ENCODE measurements at places on chromosomes 7 and 10. TPM values are rescaled to one million over a fixed set of nuclear protein-coding genes. Genes with fewer than 3 reads are reported as not detected.

The CALML3 gene
- not detected for total RNA-seq

The LZTS2 gene
- total RNA-seq: 16.0 TPM

The CCDC146 gene
- total RNA-seq: 14.7 TPM

The TRIM50 gene
- total RNA-seq: not detected

The ITPRID1 gene
- total RNA-seq: not detected

GRCh38 chr7:113582471-113582870 is 336.3 kb downstream of the PPP1R3A start:
- no peaks in the 10 kb centered on the region for H3K4me1 ChIP-seq
- no peak for DNase-seq
- no peak overlapping the region for H3K27ac ChIP-seq

- no peak for DNase-seq
- H3K36me3 ChIP-seq: peaks cover 2% of the 10 kb centered on the region
- H3K4me3 ChIP-seq: no peak overlapping the region
- peaks cover 2% of the 10 kb centered on the region for H3K4me1 ChIP-seq
Measured at GRCh38 chr10:49081547-49082275, 33.6 kb downstream of the VSTM4 start.

DNA sequence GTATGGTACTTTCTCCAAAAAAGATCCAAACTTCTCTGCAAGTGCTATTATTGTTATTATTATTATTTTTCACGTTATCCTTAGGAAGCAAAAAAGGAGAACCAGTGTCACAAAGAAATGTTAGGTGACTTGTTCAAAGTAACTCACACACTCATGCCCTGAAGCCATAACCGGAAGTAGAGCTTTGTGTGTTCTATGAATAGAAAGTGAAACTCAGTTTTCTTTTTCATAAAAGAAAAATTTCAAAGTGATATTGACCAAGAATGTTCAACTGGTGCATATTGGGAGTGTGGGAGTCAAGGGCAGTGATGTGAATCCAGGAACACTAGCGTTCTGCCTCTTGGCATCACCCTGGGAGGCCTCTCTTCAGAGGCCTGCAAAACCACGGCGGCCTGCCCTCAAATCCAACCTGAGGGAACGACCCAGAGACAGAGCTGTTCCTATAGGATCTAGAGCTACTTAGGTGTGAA is 106.1 kb downstream of the PRKCQ start:
- peaks cover 37% of the 10 kb centered on the region for H3K4me1 ChIP-seq
- peak overlapping the region; percentile 99 for H3K27ac ChIP-seq
- peak; percentile 10 for DNase-seq
- peaks cover 15% of the 10 kb centered on the region for H3K36me3 ChIP-seq
- peak overlapping the region; percentile 92 for H3K4me3 ChIP-seq

DNA sequence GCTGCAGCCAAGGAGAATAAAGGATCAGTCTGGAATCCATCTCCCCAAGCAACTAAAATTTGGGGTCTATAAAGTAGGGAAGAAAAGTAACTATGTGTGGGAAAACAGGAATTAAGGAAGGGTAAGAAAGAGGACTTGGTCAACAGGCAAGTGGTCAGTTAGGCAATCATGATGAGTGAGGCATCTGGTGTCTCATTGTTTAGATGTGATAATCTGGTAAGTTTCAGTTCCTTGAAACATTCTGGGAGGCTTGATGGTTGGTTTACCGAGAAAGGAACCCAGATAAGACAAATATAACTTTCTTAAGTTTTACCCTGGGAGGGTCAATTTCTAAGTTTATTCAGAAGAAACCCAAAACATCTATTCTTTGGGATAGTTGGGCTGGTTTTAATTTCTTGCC is 22.3 kb downstream of the HYAL4 start:
- H3K4me3 ChIP-seq: no peak overlapping the region
- H3K27me3 ChIP-seq: peaks cover 29% of the 10 kb centered on the region
- H3K27ac ChIP-seq: no peak overlapping the region
- peaks cover 3% of the 10 kb centered on the region for H3K4me1 ChIP-seq
- H3K36me3 ChIP-seq: no peaks in the 10 kb centered on the region

- peaks cover 3% of the 10 kb centered on the region for H3K4me1 ChIP-seq
- no peak overlapping the region for H3K27ac ChIP-seq
- H3K36me3 ChIP-seq: no peaks in the 10 kb centered on the region
Measured at GRCh38 chr7:34837316-34837715, 179.3 kb downstream of the NPSR1 start.

DNA sequence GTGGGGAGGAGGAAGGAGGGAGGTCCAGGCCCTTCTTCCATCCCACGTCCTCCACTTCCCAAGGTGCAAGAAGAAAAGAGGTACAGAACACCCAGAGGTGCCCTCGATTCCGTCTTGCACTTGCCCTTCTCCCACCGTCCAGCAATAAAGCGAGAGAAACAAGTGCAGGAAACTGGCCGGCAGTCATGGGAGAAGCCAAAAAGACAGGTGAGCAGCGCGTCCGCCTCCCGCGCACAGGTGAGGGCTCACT is 1.3 kb downstream of the C10orf95 start:
- H3K36me3 ChIP-seq: peaks cover 2% of the 10 kb centered on the region
- DNase-seq: no peak
- peak overlapping the region; percentile 87 for H3K27ac ChIP-seq
- H3K4me1 ChIP-seq: peaks cover 15% of the 10 kb centered on the region
- H3K4me3 ChIP-seq: peak overlapping the region; percentile 94

Data from T-helper 17 cell (primary cell).